ENCODE measurements at places on chromosomes 11 and 22. TPM values are rescaled to one million over a fixed set of nuclear protein-coding genes. Genes with fewer than 3 reads are reported as not detected.
A peak's percentile ranks its signal among the peaks of the same experiment; 100 is the strongest.

DNA sequence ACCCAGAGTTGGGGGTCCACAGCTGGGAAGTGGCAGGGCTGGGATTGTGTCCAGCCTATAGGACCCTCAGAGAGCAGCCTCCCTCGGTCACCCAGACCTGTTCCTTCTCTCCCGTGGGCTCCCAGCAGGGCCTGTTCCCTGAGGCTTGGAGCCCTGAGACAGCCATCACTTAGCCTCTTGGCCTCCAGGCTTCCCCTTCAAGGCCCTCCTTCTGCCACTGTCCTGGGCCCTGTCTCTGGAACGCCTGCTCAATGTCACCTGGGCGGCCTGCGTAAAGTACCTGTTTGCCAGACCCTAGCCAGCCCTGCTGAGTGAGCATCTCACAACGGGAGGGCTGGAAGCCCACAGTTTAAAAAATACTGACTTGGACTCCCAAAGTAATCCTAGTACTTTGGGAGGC lies 6.5 kb downstream of the MGAT3 start:
- no peak for DNase-seq

GRCh38 chr11:69442807-69443137 lies 38.7 kb upstream of the LINC01488 start:
- peak; percentile 90 for DNase-seq

- DNase-seq: peak; percentile 47
Measured at GRCh38 chr11:71420455-71421241, 27.5 kb downstream of the DHCR7 start.

DNA sequence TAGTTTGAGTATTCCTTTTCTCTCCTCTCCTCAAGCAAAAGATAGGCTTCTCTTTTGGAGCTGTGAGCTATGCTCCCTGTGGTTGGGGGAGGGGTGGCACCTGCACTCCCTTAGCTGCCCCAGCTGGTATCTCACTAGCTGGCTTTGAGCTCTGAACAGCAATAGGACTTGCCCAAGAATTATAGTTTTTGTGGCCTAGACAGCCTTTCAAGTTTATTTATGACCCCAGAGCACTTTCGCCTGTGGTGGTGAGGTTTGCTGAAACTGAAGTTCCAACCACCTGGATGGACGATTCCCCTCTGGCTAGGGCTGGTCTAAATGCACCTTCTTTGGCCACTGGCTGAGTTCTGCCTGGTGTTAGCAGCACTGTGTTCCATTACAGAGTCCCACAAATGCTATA lies 37.1 kb upstream of the SLC37A2 start:
- no peak for DNase-seq

DNA sequence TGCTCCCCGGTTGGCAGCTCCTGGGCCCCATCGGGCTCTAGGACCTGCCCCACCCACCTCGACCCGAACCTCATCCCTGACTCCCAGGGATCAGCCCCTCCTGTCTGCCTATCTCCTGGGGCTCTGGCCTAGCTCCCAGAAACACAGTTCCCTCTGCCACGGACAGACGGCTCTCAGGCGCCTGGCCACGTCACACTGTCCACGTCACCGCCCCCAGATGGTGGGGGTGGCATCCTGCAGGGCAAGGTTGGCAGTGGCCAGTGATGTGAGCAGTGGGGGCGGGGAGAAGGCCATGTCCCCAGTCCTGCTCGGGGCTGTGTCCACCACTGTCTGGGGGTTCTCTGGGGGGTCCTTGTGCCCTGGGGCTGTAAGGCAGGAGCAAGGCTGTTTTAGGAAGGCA lies 29.2 kb downstream of the SYT7 start:
- DNase-seq: no peak

GRCh38 chr22:44775862-44776261 lies 23.5 kb downstream of the ARHGAP8 start:
- peak; percentile 51 for DNase-seq

GRCh38 chr11:63763496-63764339 lies 4.9 kb downstream of the ZFTA start:
- peak; percentile 72 for DNase-seq

DNA sequence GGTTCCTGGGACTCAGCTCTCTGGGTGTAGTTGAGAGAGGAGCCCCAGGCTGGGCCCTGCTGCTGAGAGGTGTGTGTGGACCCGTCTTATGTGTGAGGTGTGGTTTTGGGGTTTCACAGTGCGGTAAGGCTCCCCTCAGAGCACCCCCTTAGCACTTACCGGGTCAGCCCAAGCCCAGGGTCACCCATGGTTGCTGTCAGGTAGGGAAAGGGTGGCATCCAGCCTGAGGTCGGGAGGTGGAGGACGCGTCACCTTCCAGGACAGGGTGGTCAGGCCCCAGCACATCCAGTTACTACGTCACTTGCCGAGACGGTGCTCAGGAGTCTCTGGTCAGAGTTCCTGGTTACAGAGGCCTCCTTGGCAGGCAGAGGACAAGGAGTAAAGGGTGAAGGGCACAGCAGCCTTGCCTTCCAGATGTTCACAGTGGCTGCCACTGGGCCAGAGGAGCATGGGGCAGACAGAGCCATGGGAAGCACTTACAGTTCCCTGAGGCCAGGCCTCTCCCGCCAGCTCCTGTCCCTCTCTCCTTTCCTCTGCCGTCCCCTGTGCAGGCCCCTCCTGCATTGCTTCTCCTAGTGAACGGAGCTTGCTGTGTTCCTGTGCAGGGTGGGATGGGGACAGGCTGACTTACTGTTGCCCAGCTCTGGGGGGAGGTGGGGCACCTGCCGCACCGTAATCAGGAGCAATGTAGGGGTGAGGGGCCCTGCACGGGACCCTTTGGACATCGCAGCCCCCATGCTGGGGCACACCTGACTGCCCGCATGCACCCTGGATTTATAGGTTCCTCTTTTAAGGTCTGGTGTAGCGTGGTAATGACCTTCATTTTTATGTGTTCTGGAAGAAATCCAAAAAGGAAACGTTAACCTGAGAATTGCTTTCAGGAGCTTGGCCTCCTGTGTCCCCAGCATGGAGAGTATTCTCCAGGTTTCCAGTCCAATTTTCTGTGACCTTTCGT lies 285.9 kb downstream of the TBC1D22A start:
- DNase-seq: no peak

The SEC14L6 gene
- total RNA-seq: 13.9 TPM

The MMP12 gene
- total RNA-seq: not detected
